ENCODE measurements at places on chromosomes 6 and 20.

- no peak for DNase-seq
These were observed 37.1 kb downstream of the PPP1R16B start for GRCh38 chr20:38842558-38842981.

DNA sequence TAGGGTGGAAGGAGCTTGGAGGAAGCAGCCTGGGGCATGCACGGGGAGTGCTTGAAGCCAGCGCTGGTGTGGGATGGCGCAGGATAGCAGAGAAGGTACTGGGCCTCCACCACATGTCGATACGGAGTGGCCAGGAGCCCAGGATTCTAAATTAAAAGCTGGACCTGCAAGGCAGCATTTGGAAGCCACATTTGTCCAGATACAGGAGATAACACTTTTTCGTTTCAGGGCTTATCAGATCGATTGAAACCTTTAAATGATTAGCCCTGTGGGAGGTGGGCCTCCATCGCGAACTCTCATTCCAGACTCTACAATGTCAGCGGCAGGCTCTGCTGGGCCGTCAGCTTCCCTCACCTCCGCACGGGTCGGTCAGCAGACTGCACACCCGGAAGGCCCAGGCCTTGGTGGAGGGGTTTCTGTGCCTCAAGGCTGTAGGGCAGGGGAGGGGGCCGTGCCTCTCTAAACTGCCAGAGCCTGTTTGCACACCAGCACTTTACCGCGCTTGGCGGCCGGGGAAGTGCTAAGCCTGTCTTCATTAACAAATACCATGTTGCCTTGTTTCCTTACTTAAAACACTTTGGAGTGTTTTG, 17.9 kb downstream of the EDN3 start:
- no peak for DNase-seq

DNA sequence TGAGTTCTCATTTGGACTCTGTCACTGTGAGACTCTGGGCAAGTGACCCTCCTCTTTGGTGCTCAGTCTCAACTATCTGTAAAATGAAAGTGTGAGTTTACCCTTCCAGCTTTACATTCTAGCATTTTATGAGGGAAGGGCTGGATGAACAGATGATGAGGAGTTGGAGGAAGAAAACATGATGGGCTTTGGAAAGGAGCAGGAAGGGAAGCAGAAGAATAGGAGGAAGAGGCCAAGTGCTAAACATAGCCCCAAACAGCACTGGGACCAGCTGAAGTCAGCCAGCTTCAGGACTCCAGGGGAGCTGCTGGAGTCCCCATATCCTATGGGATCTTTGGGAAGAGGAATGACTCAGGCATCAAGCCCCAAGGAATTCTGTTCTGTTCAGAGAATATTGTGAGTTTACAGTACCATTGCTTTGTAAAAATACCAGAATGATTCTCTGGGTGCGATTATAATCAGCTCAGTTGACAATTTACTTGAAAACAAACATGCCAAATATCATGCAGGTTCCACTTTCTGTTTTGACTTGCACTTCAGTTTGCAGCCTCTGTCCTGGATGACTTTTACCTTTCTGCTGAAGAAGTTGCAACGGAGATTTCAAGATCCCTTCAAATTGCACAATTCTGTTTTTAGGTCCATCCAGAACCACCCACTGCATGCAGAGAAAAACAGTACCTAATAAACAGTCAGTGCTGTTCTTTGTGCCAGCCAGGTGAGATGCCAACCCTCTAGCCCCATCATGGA, 3.2 kb downstream of the CD40 start:
- DNase-seq, result no peak

- DNase-seq, result no peak
These were observed 64.5 kb downstream of the ELOVL2 start for GRCh38 chr6:10979603-10980002.

DNA sequence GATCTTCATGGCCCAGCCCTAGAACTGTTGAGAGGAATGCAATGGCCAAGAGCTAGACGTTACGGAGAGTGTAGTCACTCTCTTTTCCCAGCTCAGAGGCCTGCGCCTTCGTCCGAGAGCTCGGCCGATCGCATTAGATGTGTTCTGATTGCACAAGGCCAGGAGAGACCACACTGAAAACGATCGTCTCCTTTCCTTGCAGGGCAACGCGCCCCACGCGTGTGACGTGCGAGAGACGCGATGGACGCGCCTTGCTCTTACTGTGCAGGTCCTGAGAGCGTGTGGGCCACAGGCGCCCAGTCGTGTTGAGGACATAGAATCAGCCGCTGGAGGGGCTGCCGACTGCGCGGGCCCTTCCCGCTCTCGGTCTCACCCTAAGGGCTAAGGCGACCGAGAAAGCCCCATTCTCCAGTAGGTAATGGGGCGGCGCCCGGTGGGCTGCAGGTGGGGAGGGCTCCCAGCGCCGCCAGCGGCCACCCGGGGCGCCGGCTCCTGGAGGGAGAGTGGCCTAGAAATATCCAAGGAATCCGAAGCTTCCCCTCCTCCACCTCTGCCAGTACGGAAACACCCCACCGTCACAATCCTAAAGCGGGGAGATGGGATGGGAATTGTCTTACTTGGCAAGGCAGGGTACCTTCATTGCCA, 26.9 kb downstream of the TFAP2B start:
- DNase-seq, result no peak

- DNase-seq, result no peak
These were observed 14.2 kb upstream of the CALHM5 start for GRCh38 chr6:116497113-116497676.

DNA sequence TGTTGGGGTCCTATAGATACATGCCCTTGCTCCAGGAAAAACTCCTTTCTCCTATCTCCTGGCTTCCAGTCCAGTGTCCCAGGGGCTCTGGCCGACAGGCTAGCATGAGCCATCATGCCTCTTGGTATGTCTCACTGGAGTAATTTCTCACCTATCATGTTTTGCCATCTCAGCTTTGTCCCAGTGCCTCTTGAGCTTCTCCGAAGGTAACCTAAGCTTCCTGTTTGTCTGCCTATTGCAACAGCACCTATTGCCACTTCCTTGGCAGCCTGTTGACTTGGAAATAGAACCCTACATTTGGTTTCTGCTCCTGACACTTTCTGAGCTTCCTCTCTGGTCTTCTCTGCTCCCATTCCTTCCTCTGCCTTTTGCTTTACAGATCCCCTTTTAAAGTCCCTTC, 197.7 kb downstream of the KCNQ5 start:
- DNase-seq, result no peak

- DNase-seq, result no peak
These were observed 94.5 kb downstream of the HTR1B start for GRCh38 chr6:77368660-77369313.

Data from Panc1 (cell line).